ENCODE measurements at places on chromosomes 12 and 14.

GRCh38 chr14:64800000-64800399 lies 79.7 kb downstream of the SPTB start:
- DNase-seq = no peak

GRCh38 chr12:118064608-118065007 lies 3.6 kb upstream of the WSB2 start:
- no peak for DNase-seq

DNA sequence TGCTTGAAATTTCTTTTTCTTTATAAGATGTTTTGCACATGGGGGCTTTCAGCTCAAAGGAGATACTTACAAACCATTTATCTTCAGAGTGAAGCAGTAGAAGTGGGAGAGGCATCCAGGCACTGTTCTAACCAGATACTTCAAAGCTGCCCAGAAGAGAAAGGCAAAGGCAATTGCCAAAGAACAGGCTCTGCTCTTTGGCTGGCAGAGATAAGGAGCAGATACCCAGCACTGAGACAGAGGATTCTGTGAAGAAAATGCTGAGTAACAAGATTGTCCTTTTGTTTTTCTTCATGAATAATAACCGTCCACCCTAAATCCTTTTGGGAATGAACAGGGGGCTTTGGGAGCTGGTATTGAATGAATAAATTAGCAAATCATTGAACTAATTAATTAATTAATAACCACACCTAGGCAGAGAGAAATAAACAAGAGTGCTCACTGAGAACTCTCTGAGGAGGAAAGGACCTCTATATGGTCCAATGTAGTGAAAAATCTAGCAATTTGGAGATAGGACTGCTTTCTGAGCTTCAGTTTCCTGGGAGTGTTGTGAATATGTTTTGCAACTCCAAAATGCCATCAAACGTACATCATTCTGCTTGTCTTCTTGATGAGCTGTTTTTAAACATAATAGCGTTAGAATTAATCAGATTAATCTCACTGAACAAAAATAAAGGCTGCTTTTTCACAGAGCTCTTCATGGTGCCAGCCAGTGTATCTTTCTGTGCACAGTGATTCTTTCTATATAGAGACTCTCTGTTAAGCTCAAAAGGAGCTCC lies 192.8 kb upstream of the AMIGO2 start:
- no peak for DNase-seq

GRCh38 chr12:52233462-52234207 lies 592 bp downstream of the KRT7 start:
- DNase-seq = no peak

- no peak for DNase-seq
Measured at GRCh38 chr14:21612324-21612723, 22.4 kb downstream of the OR10G2 start.

DNA sequence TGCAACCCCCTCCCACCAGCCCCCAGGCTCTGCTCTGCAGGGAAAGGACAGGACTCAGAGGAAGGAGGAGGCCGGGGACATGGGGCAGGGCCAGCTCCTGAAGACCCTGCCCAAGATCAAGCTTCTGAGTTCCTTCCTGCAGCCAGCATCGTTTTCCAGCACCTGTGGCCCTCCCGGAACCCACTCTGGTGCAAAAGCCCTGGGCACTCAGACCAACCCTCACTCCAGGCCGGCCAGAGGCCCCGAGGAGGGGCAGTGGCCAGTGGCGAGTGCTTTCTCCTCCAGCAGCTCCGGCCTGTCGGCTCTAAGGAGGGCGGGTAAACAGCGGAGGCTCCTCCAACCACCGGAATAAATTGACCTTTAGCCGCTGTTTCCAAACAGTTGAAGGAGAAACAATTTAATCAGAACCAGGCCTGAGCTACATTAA lies 10.8 kb downstream of the TMEM179 start:
- DNase-seq = no peak

DNA sequence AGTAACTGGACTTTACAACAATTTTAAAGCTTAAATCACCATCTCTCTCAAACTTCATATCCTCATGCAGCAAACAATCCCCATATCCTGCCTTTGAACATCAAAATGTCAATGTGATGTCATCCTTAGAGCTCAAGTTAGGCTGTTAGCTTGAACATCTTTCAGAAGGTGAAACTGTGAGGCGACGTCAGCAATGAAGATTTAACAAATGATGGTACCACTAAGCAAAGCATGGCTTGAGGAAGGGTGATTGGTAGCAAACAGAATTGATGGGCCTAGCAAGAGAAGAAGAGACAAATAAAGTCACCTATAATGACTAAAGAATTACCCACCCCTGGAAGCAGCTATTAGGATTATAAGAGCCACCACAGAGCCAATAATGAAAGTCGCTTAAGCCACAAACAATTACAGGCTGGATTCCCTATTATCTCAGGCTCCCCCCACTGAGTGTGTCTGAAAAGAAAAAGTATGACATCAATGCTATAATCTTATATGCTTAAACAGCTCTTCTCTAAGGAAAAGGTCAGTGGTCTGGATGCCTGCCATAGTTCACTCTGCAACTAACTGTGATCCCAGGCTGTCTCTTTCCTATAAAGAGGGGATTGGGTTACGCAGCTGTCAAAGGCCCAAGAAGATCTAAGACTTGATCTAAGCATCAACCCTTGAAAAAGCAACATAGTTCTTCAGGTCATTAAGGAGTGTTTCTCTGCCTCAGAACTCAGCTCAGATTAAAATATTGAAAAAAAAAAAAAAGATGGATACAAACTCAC lies 18.1 kb downstream of the EGLN3 start:
- DNase-seq = no peak

GRCh38 chr12:99146185-99146584 lies 501.1 kb downstream of the APAF1 start:
- DNase-seq = no peak

- no peak for DNase-seq
Measured at GRCh38 chr14:34219661-34220377, 242.2 kb downstream of the SPTSSA start.
